IMR-90 (cell line): ENCODE measurements at places on chromosomes 2 and 18. TPM values are rescaled to one million over a fixed set of nuclear protein-coding genes. Genes with fewer than 3 reads are reported as not detected.

NLRC4 gene
- not detected in 2 replicates for total RNA-seq

CDKL4 gene
- 0.28 TPM in 1 of 2 replicates, not detected in the other for total RNA-seq

DPP4 gene
- 19.0 and 24.2 TPM in 2 replicates for total RNA-seq

AFF3 gene
- total RNA-seq = 13.9 and 14.3 TPM in 2 replicates

REEP1 gene
- under 0.01 TPM in 2 replicates for total RNA-seq

SERPINB5 gene
- total RNA-seq = not detected in 2 replicates

CD8B2 gene
- total RNA-seq = not detected in 2 replicates

GALNT13 gene
- total RNA-seq = not detected in 2 replicates

ABCG8 gene
- total RNA-seq = not detected in 2 replicates

ANKRD30BL gene
- not detected in 2 replicates for total RNA-seq

IL36B gene
- not detected in 2 replicates for total RNA-seq

MALL gene
- total RNA-seq = 1.6 and 2.2 TPM in 2 replicates

E2F6 gene
- total RNA-seq = 10.9 and 11.7 TPM in 2 replicates

COL6A3 gene
- total RNA-seq = 1,501 and 1,855 TPM in 2 replicates

FAM110C gene
- not detected in 2 replicates for total RNA-seq

INHA gene
- total RNA-seq = not detected in 2 replicates

TCF23 gene
- not detected in 2 replicates for total RNA-seq

NAT8 gene
- total RNA-seq = not detected in 2 replicates

GPR148 gene
- total RNA-seq = not detected in 2 replicates

DNAJC5G gene
- total RNA-seq = not detected in 2 replicates

EGR4 gene
- total RNA-seq = not detected in 2 replicates

TRMT61B gene
- total RNA-seq = 5.7 and 11.1 TPM in 2 replicates

PAX8 gene
- total RNA-seq = 0.18 and 0.28 TPM in 2 replicates

XIRP2 gene
- total RNA-seq = 0.18 and 0.28 TPM in 2 replicates

G6PC2 gene
- not detected in 2 replicates for total RNA-seq

AQP12B gene
- not detected in 2 replicates for total RNA-seq

LIMS3 gene
- 4.4 and 12.7 TPM in 2 replicates for total RNA-seq

TMEM178A gene
- total RNA-seq = 0.18 and 0.28 TPM in 2 replicates

FIGN gene
- 0.56 and 0.90 TPM in 2 replicates for total RNA-seq

DSG2 gene
- 1.7 and 2.3 TPM in 2 replicates for total RNA-seq

PAIP2B gene
- total RNA-seq = 0.18 and 0.28 TPM in 2 replicates

CTAGE1 gene
- total RNA-seq = under 0.01 TPM in 1 of 2 replicates, not detected in the other

MARCHF4 gene
- 2.3 and 3.1 TPM in 2 replicates for total RNA-seq

NOSTRIN gene
- under 0.01 and 0.18 TPM in 2 replicates for total RNA-seq

PFN4 gene
- 0.28 and 0.36 TPM in 2 replicates for total RNA-seq

NEMP2 gene
- 1.3 and 2.2 TPM in 2 replicates for total RNA-seq

C2orf81 gene
- total RNA-seq = under 0.01 and 0.18 TPM in 2 replicates

CHRND gene
- not detected in 2 replicates for total RNA-seq

ALPG gene
- not detected in 2 replicates for total RNA-seq

C2orf66 gene
- not detected in 2 replicates for total RNA-seq

CHRNG gene
- not detected in 2 replicates for total RNA-seq

CKAP2L gene
- 9.9 and 13.3 TPM in 2 replicates for total RNA-seq

PAPOLG gene
- total RNA-seq = 12.4 and 17.5 TPM in 2 replicates

CFAP53 gene
- under 0.01 TPM in 2 replicates for total RNA-seq

FEV gene
- not detected in 2 replicates for total RNA-seq

CCBE1 gene
- 93.9 and 148 TPM in 2 replicates for total RNA-seq

TMEM37 gene
- under 0.01 TPM in 1 of 2 replicates, not detected in the other for total RNA-seq
